ENCODE measurements at places on chromosomes 2 and 18.

GRCh38 chr2:71064754-71065621 is 3.5 kb upstream of the NAGK start:
- DNase-seq, result peak; percentile 93

GRCh38 chr2:37020887-37021796 is 54.8 kb upstream of the STRN start:
- no peak for DNase-seq

- DNase-seq, result no peak
These were observed 5.8 kb downstream of the TWIST2 start for GRCh38 chr2:238853721-238854120.

DNA sequence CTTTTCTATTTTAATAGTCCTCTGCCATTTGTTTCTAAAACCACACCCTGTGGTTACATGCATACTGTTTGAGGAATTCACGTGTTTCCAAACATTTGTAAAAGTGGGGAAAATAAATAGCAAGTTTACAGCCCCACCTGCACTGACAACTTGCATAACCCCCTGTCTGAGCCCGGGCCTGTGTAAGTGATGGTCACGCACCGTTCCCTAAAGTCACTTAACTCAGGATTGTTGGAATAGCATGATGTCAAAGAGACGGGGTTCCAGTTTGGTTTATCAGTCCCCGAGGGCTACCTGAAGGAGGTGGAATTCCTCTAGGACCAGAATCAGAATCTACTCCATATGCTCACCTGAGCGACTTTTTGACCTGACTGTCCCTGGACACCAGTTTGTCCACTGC is 30.5 kb downstream of the ACKR3 start:
- DNase-seq, result no peak

- no peak for DNase-seq
These were observed 1.9 kb downstream of the NDUFV2 start for GRCh38 chr18:9104244-9104901.

DNA sequence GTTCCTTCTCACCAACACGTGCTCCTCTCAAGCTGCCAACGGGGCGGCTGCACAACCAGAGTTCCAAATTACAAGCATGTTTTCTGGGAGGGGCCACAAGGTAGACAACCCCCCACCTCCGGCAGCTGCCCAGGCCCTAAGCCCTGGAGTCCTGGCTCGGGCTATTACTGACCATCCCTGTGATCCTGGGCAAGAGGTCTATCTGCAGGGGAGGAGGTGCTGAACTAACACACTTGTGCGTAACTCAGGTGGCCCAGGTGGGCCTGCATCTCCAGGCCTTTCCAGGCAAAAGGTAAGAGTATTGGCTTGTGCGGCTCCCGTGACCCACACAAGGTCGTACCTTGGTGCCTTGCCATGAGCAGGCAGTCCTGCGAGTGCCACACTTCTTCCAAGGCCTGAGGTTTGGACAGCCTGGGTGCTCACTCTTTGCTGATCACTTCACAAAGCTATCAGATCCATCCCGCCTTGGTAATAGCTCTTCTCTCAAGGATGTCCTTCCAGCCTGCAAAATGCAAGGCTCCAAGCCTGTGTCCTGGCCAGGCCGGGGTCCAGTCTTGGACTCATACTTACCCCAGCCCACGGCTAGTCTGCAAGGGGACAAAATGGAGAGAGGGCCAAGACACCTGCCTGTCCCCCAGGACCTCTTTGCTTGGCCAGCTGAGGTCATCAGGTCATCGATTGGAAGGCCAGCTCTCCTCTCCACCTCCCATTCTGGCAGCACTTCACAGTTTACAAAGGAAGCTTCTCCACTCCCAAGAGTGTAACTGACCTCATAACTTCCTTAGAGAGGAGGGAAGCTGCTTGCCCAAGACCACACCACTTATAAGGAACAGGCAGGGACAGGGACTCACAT is 33.9 kb downstream of the ADRA2B start:
- no peak for DNase-seq

- no peak for DNase-seq
These were observed 11.8 kb downstream of the KRTCAP3 start for GRCh38 chr2:27453968-27454367.

GRCh38 chr2:17059458-17059857 is 393.8 kb upstream of the CYRIA start:
- DNase-seq, result no peak

DNA sequence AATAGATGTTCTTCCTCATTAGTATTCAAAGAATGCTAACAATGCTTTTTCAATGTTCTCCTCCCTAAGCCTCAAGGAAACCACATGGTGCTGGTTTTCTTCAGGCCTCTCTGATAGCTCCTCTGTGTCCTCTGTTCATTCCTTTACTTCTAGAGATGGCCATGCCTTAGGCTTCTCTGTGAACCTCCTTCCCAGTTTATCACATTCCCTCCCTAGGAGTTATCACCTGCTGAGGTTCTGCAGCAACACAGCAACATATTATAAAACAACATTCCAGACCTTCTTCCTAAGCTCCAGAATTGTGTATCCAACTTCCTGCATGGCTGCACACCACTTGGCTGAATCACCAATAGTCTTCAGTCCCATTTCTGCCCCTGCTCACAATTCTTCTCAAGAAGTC is 325.5 kb downstream of the IRS1 start:
- DNase-seq, result no peak

- no peak for DNase-seq
These were observed 29.1 kb upstream of the CPS1 start for GRCh38 chr2:210527286-210527685.

GRCh38 chr2:207417301-207417718 is 112.5 kb upstream of the CREB1 start:
- no peak for DNase-seq

GRCh38 chr18:66972681-66973080 is 368.8 kb upstream of the CDH19 start:
- no peak for DNase-seq

DNA sequence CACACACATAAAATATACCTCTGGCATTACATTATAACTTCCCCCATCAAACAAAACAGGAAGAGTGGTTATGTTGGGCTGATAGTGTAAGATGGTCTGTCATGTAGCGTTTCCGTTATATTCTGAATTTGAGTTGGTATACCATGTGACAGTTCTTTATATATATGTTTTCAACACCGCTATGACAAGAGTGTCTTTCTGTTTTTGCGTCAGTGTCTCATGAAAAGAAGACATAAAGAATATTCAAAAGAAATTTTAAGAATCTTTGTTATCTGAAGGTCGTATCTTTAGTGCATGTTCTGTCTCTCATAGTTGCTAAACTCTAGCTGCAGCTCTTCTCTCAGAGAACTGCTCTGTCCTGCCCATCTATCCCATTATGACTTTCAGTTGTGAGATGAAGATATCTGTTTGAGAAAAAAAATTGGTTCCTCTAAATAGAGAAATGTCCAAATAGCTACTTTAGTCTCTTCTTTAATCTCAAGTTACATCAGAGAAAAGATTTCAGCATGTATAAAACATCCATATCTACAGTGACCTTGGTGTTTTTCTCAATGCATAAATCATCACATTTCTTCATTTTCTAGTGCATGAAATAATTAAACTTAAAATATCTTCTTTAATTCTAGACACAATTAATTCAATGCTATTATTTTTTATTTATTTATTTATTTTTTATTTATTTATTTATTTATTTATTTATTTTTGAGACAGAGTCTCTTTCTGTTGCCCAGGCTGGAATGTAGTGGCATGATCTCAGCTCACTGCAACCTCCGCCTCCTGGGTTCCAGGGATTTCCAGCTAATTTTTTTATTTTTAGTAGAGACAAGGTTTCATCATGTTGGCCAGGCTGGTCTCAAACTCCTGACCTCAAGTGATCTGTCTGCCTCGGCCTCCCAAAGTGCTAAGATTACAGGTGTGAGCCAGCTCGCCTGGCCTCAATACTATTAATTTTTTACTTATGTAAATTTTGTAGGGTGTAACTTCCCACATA is 24.3 kb upstream of the PSME4 start:
- no peak for DNase-seq

DNA sequence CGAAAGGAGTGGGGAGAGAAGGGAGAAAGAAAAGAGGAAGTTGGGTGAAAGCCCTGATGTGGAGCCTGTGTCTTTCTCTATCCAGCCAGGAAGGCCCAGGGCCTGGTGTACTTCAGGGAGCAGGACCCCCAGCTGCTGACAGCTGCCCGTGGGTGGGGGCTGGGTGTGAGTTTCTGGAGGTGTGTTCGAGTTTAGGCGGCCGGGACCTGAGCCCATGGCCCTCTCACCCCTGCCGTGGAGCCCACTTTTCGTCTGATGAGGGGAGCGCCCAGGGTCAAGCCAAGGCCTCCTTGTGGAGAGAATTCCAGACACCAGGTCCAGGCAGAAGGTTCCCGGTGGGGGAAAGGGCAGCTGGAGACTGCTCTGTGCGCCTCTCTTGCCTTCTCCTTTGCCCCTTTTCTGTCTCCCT is 2.2 kb downstream of the SIX3 start:
- peak; percentile 59 for DNase-seq

DNA sequence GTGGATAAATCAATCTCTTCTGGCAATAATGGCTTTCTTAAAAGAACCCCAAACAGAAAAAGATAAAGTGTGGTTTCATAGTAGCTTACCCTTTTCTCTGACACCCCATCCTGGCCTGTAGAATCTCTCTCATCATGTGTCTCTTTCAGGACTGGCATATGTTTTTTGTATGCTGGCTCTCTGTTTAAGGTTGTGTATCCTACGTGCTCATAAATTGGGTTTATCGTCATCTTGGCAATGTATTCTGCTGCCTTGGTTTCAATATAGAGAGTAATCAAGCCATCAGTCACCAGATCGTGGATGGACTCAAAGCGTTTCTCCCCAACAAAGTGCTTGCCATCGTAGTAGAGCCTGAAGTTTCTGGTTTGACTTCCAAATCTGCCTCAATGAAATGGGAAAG is 113.5 kb upstream of the CHRNA1 start:
- DNase-seq, result no peak

GRCh38 chr2:35783723-35784122 is 571.9 kb upstream of the CRIM1 start:
- DNase-seq, result no peak

GRCh38 chr18:9520666-9521065 is 45.4 kb downstream of the RALBP1 start:
- DNase-seq, result no peak

DNA sequence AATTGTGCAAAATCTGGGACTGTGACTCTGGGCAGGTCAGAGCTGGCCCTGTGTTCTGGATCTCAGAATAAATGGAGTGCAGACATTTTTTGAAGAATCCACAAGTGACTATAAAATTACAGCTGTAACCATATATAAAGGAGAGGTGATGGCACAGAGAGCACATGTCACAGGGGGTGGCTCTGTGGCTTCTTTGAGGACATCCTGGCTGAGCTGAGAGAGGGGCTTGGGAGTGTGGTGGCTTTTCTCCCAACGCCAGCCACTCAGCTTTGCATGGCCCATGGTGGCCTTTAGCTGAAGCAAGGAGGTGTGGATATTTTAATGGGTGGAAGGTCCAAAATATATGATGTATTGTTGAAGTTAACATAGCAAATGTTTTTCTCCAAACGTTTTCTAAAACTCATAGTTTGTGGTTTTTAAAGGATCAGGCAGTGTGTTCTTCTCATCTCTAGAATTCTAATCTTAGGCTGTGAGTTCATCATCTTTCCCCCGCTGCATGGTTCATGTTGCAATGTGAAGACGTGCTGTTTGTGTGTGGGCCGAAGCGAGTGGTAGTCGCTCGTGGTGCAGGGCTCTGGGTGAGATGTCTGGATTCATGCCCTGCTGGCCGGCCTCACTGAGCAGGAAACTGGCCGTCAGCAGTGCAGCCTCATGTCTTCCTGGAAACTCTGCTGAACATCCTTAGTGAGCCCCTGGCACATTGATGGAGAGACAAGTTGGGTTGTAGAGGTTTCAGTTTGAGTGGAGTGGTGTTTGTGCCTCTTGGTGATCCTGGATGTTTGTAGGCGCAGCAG is 109.9 kb downstream of the ZNF236 start:
- DNase-seq, result no peak

DNA sequence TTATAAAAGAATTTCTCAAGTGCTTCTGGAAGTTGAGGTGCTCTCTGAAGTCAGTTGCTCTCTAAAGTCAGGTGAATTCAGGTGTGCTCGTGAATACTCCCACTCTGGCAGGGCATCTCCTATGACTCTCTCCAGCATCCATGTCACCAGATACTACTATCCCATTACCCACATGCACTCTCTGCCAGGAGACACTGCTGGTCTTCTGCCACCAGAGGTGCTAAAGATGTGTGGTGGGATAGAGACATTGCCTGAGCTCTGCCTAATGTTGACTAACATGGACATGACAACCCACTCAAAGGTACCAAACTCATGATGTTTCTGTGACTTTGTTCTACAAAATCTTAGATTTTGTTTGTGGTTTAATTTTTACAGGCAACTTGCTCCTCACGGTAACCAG is 106.4 kb upstream of the HNRNPA3 start:
- peak; percentile 30 for DNase-seq

DNA sequence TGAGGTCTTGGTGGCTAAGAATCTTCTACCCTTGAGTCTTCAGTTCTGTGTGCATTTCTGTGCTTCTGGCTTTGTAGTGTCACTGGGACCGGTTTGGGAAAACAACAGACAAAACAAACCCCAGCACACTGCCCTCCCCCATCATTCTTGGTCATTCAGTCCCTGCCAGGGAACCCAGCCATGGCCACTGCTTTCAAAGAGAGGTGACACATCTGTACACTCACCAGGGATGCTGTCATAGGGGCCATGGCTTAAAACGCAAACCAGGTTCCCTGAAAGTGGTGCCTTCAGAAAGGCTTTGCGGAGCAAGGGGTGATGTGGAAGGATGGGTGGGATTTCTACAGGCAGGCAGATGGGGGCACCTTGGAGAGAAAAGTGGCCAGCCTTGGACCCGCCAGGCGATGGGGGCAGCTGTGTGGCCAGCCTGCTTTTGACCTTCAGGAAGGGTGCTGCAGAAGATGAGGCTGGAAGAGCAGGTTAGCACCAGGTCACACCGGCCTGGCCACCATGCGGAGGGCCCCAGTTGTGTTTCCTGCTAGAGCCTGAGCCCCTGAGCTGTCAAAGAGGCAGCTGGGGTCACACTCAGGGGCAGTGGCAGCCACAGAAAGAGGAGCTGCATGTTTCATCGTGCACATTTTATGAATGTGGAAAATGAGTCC is 101.3 kb downstream of the INHBB start:
- DNase-seq, result no peak

DNA sequence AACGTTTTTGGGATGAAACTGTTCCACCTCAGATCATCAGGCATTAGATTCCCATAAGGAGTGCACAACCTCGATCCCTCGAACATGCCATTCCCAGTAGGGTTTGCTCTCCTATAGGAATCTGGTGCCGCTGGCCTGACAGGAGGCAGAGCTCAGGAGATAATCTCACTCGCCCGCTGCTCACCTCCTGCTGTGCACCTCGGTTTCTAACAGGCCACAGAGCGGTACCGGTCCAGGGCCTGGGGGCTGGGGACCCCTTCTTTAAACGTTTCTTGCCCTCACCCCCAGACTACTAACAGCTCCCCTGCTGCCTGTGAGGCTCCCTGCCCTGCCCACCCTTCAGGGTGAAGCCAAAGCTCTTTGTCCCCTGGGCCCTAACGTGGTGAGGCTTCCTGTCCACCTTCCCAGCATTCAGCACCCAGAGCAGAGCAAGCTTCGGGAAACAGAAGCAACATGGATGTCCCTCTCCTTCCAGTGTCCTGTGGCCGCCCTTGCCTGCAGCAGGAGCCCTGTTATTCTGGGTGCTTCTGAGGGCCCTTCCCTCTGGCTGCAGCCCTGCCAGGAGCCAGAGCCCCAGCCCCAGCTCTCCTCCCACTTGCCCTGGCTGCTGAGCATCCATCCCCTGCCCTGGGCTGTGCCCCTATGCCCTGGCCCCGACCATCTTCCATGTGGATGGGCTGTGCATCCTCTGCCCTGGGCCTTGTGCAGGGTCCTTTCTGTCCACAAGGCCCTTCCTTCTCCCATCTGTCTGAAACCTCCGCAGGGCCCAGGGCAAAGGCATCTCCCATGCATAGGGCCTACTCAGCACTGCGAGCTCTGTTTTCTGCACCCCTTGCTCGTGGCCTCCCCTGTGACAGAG is 140.1 kb downstream of the MBP start:
- no peak for DNase-seq

Data from NB4 (cell line).